NCI-H526 (cell line): ENCODE measurements at places on chromosomes 11 and 22.

GRCh38 chr11:117096201-117096991 is 1.8 kb downstream of the SIK3 start:
- DNase-seq, result peak; percentile 59

GRCh38 chr11:2541881-2542361 is 97.1 kb downstream of the KCNQ1 start:
- DNase-seq, result no peak

DNA sequence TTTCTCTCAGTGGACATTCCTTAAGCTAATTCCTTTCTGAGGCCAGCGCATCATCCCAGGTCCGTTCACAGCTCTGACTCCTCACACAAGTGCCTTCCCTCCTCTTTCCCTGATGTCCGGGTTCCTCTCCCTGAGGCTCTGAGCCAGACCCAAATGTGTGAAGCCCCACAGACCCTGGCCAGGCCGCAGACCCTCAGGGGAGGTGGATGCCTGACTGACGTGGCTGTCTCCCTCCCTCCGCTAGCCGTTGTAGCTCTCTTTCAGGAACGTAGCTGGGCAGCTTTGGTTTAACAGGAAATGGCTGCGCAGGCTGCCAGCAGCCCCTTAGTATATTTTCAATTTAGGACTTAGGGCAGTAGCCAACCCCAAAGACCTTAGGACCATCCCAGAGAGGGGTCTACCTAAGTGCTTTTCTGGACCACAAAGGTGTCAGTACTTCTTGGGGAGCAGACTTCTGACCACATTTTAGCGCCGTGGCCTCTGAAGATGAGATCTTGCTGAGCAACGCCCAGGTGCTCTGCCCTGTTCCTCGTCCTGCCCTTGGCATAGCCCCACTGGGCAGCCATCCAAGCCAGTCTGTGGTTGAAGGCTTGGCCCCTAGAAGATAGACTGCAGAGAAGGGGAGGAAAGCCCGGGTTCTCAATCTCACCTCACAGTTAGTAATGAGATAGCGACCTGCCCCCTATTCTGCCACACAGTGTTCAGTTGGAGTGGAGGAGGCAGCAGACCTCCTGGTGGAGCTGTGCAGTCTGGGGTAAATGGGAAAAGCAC is 27.0 kb downstream of the MYBPC3 start:
- no peak for DNase-seq

- DNase-seq, result no peak
Measured at GRCh38 chr22:44663256-44663999, 38.6 kb upstream of the PRR5 start.

- no peak for DNase-seq
Measured at GRCh38 chr22:32340411-32340810, 17.3 kb upstream of the RFPL3 start.

DNA sequence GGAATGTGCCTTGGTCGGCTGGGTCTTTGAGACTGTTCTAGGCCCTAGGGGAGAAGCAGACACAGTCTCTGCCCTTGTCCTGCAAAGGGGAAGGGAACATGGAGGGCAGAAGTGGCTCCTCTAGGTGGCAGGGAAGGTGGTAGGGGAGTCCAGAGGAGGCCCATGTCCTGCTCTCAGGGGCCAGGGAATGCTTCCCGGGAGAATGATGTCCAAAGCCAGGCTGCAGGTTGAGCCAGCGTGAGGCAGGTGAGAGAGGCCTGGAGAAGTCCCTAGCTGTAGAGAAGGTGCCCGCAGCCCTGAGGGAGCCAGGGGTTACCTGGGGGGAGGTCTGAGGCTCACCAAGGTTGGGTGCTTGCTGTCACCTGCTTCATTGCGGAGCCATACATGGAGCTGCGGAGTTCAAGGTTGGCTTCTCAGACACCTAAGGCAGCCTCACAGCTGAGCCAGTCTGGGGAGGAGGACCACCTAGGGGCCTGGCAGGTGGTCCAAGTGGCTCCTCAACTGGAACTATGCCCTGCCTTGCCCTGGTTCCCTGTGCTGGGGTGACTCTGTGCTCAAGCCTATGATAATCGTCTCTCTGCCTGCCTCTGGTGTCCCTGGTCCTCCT is 46.1 kb downstream of the SMIM38 start:
- DNase-seq, result no peak

DNA sequence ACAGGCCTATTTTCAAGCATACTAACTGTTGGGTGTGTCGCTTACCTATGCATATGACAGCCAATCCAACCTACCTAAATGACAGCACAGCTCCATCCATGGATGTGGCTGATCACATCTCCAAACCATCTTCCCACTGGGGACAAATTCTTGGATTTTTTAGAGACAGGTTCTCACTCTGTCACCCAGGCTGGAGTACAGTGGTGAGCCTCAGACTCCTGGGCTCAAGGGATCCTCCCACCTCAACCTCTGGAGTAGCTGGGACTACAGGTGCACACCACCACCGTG is 18.0 kb downstream of the SCARF2 start:
- DNase-seq, result no peak

GRCh38 chr11:61129639-61130523 is 27.6 kb downstream of the CD5 start:
- DNase-seq, result no peak

- DNase-seq, result no peak
Measured at GRCh38 chr11:70399681-70400112, 1.4 kb downstream of the CTTN start.

- no peak for DNase-seq
Measured at GRCh38 chr22:19882446-19883381, 28.0 kb upstream of the GNB1L start.

- DNase-seq, result peak; percentile 41
Measured at GRCh38 chr11:46305295-46305694, 27.8 kb downstream of the CREB3L1 start.

- DNase-seq, result peak; percentile 23
Measured at GRCh38 chr11:12864316-12865156, 144.6 kb upstream of the RASSF10 start.

GRCh38 chr22:19430890-19431541 is 517 bp downstream of the HIRA start:
- DNase-seq, result peak; percentile 33

- DNase-seq, result no peak
Measured at GRCh38 chr22:35089139-35089538, 23.2 kb downstream of the ISX start.

DNA sequence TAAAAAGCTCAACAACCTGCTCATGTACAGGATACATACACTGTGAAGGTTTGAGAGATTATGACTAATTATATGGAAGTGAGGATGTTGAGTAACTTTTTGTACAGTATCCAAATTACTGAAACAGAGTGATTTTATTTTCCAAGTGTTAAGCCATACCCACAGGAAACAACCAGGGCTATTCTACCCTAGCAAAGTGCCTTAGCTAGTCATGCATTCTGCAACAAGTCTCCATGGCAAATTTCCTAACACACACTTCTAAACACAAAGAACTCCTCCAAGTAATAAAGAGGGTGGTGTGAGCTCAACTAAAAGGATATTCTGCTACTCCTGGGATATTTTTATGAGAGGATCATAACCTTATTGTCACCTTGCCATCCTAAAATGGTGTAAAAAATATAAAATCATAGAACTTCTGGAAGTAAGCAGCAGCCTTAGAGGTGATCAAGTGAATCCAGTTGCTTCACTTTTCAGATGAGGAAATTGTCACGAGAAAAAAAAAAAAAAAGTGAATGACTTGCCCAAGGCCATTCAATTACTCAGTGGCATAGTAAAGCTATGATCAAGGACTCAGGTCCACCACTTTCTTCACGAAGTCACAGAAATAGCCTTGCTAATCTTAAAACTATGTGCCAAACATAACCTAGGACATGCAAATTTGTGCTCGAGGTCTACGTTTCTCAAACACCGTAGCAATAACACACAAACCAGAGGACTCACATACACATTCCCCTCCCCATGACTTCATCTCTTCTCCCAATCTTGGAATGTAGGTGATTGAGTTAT is 4.2 kb downstream of the LGR4 start:
- DNase-seq, result peak; percentile 14

GRCh38 chr11:117670924-117671323 is 126.1 kb downstream of the DSCAML1 start:
- peak; percentile 98 for DNase-seq

DNA sequence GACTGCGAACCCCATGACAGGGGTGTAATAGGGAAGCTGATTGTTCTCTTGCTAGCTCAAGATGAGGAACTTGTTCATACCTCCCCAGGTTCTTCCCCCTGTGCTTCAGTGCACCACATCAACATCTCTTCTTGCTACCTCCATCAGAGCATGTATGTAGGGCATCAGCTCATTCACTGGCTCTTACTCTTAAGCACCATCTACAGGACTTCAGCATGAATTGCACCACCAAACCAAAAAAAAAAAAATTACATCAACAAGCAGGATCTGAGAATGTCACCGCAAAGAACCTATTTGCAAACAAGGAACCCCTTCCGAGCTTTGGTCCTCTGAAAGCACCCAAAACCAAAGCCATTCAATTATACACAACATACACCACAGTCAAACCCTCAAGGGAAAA is 2226.5 kb upstream of the RAG2 start:
- DNase-seq, result peak; percentile 31

DNA sequence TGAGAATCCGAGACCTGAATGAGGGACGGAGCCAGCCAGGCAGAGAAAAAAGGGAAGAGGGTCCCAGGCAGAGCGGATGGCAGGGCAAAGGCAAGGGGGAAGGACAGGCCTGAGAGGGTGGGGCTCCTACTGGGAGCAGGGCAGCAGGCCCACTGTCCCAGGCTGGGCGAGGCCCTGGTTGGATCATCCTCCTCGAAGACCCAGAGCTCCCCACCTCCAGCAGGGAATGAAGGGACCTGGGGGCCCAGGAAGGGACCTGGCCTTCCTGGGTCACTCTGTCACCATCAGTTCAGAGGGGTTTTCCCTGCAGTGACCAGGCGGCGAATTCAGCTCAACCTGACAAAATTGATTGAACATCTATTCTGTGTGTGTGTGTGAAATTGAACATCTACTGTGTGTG is 4.0 kb downstream of the CD5 start:
- DNase-seq, result no peak

DNA sequence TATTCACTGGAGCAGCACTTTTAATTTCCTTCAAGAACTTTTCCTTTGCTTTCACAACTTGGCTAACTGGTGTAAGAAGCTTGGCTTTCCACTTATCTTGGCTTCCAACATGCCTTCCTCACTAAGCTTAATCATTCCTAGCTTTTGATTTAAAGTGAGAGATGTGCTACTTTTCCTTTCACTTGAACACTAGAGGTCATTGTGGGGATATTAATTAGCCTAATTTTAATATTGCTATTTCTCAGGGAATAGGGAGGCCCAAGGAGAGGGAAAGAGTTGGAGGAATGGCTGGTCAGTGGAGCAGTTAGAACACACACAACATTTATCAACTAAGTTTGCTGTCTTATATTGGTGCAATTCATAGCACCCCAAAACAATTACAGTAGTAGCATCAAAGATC is 24.6 kb upstream of the CCDC90B start:
- peak; percentile 34 for DNase-seq

GRCh38 chr11:103601225-103601846 is 435.1 kb upstream of the DDI1 start:
- peak; percentile 87 for DNase-seq

- DNase-seq, result no peak
Measured at GRCh38 chr11:35151683-35152280, 12.8 kb downstream of the CD44 start.

DNA sequence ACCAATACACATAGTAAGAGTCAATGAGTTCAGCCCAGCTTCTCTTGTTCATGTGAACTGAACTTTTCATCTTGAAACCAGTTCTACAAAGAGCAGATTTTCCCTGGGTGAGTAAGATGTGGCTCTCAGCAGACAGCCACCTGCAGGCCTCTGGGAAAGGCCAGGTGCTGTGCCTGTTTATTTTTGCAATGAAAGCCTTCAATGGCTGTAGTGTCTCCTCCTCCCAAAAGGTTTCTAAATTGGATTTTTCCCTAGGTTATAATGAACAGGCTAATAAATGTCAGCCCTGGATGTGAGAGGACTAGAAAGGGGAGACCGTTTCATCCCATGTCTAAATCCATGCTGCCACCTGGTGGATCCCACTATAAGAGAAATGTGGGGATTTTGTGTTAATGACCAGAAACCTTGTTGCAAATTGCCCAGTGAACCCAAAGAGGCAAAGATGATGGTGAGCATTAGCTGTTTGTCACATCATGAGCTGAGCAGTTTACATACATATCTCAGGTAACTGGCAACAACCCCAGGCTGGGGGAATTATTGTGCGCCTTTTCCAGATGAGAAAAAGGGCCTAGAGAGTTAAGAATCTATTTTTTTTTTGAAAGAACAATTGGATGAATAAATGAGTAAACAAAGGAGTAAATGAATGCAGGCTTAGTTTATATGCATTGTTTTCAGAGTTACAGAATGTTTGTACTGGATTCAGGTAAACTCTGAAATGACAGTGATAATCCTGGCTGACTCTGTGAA is 12.7 kb downstream of the C11orf91 start:
- peak; percentile 70 for DNase-seq

- DNase-seq, result no peak
Measured at GRCh38 chr22:41362615-41363014, 19.1 kb upstream of the TEF start.

- no peak for DNase-seq
Measured at GRCh38 chr11:121889186-121889585, 226.8 kb downstream of the BLID start.

- DNase-seq, result no peak
Measured at GRCh38 chr11:128828350-128828749, 38.7 kb downstream of the KCNJ1 start.

DNA sequence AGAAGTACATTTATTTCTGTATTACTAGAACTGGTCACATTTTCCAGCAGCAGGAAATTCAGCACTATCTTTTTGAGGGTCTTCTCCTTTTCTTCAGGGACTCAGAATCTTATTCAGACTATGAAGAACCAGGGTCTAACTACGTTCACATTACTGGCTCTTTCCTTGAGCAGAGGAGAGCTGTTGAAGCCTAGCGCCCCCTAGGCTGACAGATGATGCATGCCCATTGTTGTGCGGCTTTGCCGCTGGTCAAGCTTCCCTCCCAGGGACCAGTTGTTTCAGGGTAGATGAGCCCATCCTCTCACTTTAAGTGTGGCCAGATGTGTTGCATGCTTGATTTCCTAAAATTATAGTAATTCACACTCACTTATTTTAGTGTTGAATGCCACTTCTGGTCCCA is 168.2 kb upstream of the PDGFD start:
- peak; percentile 9 for DNase-seq

DNA sequence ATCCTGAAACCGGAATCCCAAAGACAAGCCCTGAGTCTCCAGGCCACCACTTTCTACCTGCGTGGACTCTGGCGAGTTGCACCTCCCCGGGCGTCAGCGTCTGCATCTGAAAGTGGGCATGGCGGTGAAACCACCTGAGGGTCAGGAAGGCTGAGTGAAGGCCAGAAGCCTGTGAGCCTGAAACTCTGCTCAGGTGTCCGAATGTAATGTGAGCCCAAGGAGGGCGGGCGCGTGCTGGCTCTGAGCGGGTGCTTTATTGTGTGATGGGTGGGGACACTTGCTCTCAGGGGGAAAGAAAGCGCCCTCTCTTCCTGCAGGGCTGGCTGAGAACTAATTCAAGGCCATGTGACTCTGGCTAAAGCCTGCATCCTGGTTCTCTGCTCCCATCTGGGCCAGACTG is 135.6 kb downstream of the ST3GAL4 start:
- DNase-seq, result peak; percentile 90

GRCh38 chr11:65899356-65900124 is 648 bp downstream of the FOSL1 start:
- DNase-seq, result no peak
